ENCODE measurements at places on chromosomes 16 and 17.

GRCh38 chr17:40095944-40096791 is 4.2 kb downstream of the NR1D1 start:
- no peak for DNase-seq

- no peak for DNase-seq
These were observed 223.8 kb downstream of the IRF8 start for GRCh38 chr16:86122681-86123342.

DNA sequence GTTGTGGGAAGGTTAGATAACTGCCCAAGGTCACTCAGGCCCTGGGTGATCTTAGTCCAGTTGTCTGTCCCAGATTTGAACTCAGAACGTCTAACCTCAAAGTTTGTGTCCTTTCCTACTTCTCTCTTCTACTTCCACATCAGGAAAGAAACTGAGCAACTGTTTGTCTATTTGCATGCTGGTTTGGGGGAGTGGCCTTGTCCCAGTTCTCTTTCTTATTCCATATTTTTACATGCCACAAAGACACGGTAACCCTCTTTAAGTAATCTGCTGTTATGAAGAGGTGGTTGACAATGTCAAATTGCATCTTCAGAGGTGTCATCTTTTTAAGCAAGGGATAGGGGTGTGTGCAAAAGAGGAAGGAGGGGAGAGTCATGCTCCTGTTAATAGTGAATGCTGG is 432.5 kb downstream of the HS3ST3B1 start:
- no peak for DNase-seq

GRCh38 chr17:27493088-27493487 is 36.8 kb downstream of the KSR1 start:
- no peak for DNase-seq

GRCh38 chr16:27098366-27099049 is 31.8 kb downstream of the C16orf82 start:
- DNase-seq, result no peak

GRCh38 chr17:2190014-2190413 is 113.6 kb downstream of the SMG6 start:
- DNase-seq, result no peak

DNA sequence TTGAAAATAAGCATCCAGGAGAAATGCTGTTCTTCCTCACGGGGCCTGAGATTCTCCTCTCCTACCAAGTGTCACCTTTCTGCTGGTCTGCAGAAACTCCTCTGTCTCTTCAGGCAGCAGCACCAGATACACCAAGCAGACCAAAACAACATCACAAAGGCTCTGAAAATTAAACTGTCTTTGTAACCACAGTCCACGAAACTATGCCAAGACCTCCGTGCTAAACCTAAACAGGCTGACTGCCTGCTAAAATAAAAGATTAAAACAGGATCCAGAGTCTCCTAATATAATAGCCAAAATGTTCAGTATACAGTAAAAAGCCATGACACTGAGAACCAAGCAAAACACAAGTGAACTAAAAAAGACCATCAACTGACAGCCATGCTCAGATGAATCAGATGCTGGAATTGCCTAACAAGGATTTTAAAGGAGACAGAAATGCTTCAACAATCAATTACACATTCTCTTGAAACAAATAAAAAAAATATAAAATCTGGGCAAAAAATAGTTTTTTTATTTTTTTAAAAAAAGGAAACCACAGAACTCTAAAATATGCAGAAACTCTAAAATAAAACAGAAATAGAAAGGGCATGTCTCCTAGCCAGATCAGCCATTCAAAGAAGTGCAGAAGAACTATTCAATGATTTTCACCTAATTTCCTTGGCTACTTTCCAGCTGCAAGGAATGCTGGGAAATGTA is 50.3 kb upstream of the TOX3 start:
- DNase-seq, result no peak

All from cortex of kidney (tissue), 1 donor.